ENCODE measurements at places on chromosomes 7 and 10.

GRCh38 chr10:22301193-22301592, 15.0 kb upstream of the COMMD3 start:
- DNase-seq: no peak

DNA sequence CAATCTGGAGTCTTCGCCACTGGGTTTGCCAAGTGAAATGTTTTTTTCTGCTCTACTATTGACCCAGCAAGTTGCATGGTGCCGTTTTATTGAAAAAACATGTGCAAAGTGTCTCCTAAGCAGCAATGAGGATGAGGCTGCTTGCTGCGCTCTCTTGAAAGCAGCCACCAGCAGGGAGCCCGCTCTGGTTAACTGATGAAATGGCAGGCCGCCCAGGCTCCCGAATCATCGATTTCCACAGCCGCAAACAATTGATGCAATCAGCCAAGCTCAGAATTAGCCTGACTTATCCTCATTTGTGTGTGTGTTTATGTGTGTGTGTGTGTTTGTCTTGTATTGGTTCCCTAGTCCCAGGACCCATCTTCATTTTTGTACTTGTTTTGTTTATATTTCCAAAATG, 22.2 kb upstream of the LYZL1 start:
- DNase-seq: peak; percentile 34

DNA sequence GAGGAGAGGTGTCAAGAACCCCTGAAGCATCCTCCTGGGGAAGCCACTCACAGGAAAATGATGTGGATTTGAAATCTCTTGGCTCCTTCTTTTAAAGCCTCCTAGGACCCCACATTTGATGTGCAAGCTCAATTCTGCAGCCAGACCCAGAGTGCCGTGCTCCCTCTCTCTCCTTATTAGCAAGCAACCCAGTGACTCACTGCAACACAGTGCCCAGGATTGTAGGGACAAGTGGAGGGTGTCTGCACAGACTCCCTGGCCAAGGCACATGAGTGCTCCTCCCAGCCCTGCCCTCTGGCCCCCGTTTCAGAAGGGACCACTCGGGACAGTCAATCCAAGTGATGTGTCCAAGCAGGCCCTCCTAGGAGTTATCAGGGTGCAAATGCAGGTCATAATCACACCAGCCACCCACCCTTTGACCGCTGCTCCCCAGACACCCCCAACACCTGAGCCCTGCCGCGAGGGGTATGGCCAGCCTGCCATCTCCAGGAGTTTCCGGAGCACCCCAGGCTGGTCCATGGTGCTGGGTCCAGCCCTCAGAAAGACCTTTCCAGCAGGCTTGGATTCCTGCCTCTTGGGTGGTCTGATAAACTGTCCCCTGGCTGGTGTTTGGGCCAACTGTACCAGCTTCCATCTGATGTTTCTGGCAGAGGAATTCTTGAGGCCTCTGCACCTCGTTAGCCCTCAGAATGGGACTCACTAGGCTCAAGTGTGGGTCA, 54.5 kb upstream of the CXCL12 start:
- no peak for DNase-seq

- no peak for DNase-seq
Observed at GRCh38 chr7:115634633-115635032, 395.9 kb downstream of the TFEC start.

- no peak for DNase-seq
Observed at GRCh38 chr10:24419066-24419465, 210.1 kb downstream of the KIAA1217 start.

DNA sequence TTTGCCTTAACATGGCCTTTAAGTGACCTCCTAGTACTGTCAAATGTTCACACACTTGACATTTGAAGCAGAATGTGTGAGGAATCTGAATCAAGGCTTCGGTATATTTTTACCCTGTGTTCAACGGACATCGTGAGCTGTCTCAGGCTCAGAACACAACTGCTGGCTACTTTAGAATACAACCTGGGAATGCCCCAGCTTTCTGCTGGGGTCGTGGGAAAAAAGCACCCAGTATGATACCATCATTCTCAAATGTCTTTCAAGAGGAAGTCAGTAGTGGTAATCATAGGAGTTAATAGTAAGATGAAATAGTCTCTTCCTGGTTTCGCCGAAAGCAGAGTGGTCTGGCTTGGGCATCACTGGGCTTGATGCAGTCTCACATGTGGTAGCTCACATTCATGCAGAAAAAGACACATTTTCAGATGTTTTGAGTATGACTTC, 67.2 kb downstream of the CREB5 start:
- DNase-seq: no peak

DNA sequence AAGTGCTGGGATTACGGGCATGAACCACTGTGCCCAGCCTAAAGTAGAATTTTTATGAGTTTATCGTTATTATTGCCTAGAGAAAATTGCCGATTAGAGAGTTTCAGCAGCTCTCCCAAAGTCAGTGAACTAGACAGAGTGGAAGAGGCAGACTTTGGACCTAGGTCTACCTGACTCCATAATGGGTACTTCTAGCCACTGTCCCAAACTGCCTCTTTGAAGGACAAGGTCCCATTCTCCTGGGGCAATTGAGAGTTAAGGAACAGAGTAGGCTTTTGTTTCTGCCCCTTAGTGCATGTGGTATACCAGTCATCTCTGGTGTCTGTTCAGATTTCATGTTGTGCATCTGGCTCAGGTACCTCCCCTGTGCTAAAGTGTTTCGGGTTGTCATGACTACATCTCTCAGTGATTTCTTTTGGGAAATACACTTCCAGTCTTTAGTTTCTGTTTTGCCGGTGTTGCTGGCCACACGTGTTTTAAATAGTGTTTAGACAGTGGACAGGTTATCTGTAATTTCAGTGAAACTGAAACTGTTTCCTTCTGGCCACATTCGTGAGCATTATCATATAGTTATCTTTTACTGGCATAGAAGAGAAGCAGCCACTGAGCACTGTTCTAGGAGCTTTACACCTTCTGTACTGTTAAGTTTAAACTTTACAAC, 4.7 kb downstream of the TMEM236 start:
- no peak for DNase-seq

DNA sequence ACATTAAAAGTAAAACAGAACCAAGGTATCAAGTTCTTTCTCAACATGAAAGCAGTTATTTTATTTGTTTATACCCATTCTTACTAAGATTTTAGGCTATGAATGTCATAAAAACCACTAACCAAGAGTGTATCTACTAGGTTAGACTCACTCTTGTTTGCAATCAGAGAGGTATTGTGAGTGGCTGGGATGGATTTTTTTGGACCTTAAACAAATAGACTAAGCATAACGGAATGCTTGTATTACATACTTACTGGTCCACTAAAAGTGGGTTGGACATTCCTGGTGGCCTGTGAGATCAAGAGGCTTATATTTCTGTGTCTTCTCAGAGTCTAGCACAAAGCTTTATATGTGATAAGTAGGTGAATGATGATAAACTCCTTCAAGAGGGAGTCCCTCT, 32.6 kb upstream of the CBLL1 start:
- DNase-seq: peak; percentile 45

DNA sequence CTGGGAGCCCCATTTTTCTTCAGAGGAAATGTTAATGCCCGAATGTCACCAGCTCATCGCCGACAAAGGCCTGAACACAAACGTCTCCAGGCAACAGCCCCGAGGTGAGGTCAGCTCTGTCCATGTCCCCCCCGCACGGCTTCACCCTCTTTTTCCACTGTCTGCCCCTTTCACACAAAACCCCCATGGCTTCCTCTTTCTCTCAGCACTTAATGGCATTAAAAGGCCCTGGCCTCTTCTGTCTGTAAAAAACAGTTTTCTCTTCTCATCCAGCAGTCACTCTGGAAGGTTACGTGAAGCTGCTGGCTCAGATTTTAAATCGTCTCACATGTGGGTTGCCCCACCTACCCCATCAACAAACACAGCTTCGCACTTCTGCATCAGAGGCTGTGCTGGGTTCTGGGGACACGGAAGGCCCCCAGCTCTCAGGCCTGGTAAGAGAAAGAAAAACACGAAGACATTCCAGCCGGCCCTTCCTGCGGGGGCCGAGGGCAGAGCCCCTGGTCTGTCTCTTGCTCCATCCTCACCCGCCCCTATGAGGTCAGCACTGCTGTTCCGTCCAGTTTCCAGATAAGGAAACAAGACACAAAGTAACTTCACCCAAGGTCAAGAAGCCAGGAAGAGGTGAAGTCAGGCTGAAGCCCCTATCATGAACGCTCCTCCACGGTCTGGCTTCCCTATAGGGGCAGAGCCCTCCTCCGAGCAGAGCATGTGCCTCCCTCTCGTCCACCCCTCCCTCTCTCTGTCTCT, 91.1 kb upstream of the PDGFA start:
- no peak for DNase-seq

- no peak for DNase-seq
Observed at GRCh38 chr10:17682236-17682946, 38.4 kb downstream of the STAM start.

GRCh38 chr7:157411580-157411979, 74.8 kb downstream of the DNAJB6 start:
- no peak for DNase-seq

Data from fibroblast of skin of abdomen (primary cell).